ENCODE measurements at places on chromosomes 5 and 9.

GRCh38 chr5:6576861-6577501 is 55.9 kb downstream of the NSUN2 start:
- DNase-seq: peak; percentile 4

- DNase-seq: no peak
Observed at GRCh38 chr5:129858131-129858675, 46.1 kb upstream of the CHSY3 start.

- DNase-seq: no peak
Observed at GRCh38 chr9:32783168-32783891, at the start of gene TMEM215. Gene TMEM215 (plus strand): TSS chr9:32783540. CDS start chr9:32784184, 644 bp downstream.

DNA sequence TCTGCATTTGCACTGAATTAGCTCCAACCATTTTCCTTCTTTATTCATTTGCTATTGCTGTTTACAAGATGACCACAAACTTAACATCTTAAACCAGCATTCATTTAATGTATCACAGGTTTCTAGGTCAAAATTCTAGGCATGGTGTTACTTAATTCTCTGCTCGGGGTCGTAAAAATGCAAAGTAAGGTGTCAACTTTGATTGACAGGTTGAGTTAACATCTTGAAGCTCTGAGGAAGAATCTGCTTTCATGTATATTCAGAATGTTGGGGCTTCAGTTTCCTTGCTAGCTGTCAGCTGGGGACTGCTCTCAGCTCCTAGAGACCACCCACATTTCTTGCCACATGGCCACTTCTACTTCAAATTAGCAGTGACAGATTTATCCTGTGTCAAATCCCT is 348.7 kb upstream of the GRIN3A start:
- no peak for DNase-seq

- no peak for DNase-seq
Observed at GRCh38 chr5:200985-201384, 9.7 kb downstream of the LRRC14B start.

GRCh38 chr5:142725231-142726187 is 39.6 kb upstream of the FGF1 start:
- no peak for DNase-seq

GRCh38 chr5:141558150-141558549 is 60.6 kb downstream of the DIAPH1 start:
- no peak for DNase-seq

- no peak for DNase-seq
Observed at GRCh38 chr5:34409373-34409772, 246.8 kb upstream of the RAI14 start.

- DNase-seq: no peak
Observed at GRCh38 chr5:73484511-73484910, 13.7 kb upstream of the BTF3 start.

DNA sequence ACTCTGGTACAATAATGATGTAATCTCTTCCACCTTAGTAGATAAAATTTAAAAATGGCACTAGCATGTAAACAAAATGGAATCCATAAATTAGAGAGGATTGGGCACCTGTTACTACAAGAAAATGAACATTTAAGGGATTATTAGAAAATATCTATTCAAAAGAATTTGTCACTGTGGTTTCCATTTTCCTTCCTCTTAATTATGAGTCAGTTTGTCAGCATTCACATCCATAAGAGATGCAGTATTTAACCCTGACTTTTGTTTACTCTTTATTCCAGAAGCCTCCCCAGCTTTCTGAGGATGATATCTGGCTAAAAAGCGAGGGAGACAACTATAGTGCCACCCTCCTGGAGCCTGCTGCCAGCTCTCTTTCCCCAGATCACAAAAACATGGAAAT is 72.1 kb downstream of the C9orf152 start:
- DNase-seq: no peak

- no peak for DNase-seq
Observed at GRCh38 chr5:20972419-20972925, 984.5 kb upstream of the CDH18 start.

GRCh38 chr5:131533836-131534235 is 101.2 kb downstream of the RAPGEF6 start:
- DNase-seq: no peak

GRCh38 chr5:39167141-39167971 is 52.0 kb downstream of the FYB1 start:
- DNase-seq: peak; percentile 53

All from CD4-positive, alpha-beta T cell treated with Interleukin-17A for 1 hour (primary cell).